ENCODE measurements at places on chromosomes 13 and 19.

DNA sequence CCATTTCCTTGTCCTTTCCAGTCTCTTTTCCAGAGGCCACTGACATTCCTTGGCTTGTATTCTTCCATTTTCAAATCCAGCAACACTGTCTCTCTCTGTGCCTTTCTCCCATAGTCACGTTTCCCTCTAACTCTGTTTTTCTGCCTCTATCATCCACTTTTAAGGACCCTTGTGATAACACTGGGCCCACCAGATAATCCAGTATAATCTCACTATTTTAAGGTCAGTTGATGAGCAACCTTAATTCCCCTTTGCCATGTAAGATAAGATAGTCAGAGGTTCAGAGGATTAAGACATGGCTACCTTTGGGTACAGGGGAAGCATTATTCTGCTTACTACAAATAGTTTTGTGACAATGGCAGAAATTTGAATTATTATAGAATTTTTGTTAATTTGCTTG lies 45.7 kb upstream of the N4BP2L1 start:
- no peak for DNase-seq

- DNase-seq, result peak; percentile 16
These were observed 56.2 kb upstream of the AKAP11 start for GRCh38 chr13:42215578-42216421.

DNA sequence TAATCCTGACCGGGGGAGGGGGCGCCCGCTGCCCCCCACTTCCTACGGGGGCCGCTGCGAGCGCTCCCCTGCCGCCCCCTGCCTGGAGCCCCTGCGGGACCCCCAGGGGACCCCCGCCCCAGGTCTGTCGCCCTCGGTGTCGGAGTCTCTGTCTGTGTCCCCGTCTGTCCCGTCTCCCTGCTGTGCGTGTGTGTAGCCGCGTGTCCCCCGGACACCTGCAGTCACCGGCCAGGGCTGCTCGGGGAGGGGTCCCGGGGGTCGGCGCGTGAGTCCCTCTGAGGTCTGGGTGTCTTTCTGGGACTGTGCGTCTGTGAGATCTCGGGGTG lies 7.7 kb upstream of the NFIC start:
- DNase-seq, result no peak

GRCh38 chr13:106232681-106233080 lies 302.8 kb downstream of the EFNB2 start:
- DNase-seq, result no peak
